T-helper 1 cell (primary cell): ENCODE measurements at places on chromosomes 6 and 20.

GRCh38 chr20:62156592-62157386 is 13.2 kb downstream of the SS18L1 start:
- DNase-seq = peak; percentile 46

- DNase-seq = no peak
These were observed 5.0 kb downstream of the KIF3B start for GRCh38 chr20:32282461-32282860.

DNA sequence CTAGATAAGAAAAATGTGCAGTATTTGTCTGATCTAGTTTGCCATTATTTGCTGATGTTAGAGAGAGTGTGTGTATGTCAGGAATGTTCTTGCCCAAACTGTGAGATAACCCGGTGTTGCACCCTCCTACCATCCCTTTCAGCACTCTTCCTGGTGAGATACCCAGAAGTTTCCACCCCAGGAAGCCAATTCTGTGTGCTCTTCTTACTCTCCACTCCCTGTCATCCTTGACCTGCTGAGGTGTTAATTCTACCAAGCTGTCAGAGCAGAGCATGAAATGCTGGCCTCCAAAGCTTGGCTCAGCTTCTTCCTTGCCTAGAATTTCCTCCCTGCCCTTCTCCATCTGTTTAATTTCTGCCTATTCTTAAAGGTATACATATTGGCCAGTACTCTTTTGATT is 237.3 kb upstream of the CNR1 start:
- DNase-seq = no peak

GRCh38 chr6:156280065-156280464 is 497.1 kb upstream of the ARID1B start:
- no peak for DNase-seq

- no peak for DNase-seq
These were observed 32.4 kb downstream of the FARS2 start for GRCh38 chr6:5293692-5294091.

DNA sequence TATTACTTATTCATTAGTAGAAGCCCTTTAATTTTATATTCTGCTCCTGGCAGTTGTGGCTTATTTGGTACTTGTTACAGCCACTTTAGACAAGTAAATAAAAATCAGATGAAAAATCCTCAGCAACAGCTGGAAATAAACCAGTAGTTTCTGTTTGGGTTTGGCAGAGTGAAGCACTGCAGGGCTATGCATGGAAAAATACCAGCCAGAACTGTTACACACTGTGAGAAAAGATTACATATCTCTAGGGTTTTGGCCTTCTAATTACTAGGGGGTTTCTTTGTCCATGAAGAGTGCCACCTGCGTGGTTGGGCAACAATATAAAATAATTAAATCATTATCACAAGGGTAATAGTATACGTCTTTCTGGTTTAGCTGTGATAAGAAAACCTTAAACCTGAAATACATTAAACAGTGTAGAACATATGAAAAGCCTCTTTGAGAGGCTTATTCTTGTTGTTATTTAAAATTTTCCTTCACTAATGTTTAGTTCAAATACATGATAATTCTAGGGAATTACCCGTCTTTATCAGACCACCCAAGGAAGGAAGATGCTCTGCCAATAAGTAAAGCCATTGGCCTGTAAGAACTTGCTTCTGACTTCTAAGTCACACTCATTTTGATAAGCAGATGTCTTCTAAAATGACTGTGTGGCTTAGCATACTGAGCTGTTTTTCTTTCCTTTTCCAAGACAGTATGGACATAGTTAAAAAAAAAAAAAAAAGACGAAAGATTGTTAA is 320.0 kb upstream of the FLRT3 start:
- DNase-seq = no peak
